ENCODE measurements at places on chromosomes 12 and 14. TPM values are rescaled to one million over a fixed set of nuclear protein-coding genes. Genes with fewer than 3 reads are reported as not detected.

DNA sequence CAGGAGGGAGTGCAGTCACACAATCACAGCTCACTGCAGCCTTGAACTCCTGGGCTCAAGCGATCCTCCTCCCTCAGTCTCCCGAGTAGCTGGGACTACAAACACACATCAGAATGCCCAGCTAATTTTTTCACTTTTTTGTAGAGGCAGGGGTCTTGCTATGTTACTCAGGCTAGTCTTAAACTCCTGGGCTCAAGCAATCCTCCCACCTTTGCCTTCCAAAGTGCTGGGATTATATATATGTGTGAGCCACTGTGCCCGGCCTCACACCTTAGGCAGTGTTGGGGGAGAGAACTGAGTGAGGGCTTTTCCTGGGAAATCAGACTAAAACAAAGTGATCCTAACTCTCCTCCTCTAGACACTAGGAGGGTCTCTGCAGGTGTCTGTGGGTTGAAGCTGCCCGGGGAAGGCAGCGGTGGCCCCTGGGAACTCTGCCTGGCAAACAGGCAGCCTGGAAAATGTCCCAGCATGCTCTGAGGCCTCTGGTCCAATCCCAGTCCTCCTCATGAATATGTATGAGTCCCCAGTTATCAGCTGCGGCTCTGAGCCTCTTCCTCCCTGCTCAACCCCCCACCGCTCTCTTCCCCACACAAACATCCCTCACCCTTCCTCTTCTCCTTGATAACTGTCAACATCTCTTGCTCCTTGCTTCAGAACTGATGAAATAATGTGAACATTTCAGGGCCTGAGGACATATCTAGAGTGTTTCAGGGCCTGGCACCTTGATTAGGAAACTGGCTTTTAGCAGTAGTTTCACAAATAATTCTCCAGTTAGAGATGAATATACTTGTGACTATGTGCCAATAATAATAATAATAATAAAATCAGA lies 7.9 kb upstream of the NAA25 start:
- DNase-seq = peak; percentile 20

DNA sequence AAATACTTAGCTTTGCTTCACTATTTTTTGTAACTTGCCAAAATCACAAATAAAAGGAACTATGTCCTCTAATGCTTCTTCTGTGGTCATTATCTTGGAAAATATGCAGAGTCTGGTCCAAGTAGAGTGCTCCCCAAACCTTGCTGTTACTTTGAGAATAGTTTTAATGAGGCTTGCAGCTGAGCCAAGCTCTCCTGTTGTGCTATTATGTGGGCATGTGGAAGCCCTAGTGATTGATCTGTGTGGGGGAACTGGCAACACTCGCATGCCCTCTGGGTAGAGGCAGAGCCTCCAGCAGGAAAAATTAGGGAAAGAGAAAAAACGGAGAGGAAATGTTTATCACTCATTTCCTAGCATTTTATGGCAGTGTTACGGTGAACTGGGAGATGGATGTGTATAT lies 473.1 kb downstream of the EGLN3 start:
- DNase-seq = no peak

DNA sequence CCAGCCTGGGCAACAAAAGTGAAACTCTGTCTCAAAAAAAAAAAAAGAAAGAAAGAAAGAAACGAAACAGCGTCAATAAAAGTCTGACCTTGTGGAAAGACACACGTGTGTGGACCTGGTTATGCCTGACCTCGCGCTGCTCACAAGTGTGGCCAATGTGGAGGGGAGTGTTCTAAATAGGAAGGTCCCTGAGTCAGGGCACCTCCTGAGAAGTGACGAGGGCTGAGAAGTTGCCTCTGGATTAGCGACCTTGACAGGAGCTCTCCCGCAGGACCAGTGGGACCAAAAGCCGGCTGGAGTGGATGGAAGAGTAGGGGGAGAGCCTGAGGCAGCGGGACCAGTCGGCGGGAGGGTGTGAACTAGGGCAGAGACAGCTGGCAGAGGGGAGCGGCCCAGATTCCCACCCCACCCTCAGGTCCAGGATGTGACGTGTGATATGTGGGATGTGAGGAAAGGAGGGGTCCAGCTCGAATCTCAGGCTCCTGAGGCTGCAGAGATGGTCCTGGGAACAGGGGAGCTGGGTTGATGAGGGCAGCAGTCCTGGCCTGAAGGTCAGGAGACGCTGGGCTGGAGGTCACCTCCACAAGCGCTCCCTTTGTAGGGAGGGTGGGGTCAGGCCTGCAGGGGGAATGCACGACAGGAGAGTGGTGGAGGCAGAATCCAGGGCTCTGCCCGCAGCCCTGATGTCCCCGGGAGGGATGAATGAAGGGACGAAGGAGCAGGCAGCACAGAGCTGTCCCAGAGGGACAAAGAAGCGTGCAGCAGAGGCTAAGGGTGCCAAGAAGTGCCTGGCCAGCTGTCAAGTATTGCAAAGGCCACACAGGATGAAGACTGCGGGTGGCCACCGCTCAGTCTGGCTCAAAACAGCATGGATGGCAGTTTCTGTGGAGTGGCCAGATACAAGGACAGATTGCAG lies 24.8 kb upstream of the GPR68 start:
- DNase-seq = no peak

DNA sequence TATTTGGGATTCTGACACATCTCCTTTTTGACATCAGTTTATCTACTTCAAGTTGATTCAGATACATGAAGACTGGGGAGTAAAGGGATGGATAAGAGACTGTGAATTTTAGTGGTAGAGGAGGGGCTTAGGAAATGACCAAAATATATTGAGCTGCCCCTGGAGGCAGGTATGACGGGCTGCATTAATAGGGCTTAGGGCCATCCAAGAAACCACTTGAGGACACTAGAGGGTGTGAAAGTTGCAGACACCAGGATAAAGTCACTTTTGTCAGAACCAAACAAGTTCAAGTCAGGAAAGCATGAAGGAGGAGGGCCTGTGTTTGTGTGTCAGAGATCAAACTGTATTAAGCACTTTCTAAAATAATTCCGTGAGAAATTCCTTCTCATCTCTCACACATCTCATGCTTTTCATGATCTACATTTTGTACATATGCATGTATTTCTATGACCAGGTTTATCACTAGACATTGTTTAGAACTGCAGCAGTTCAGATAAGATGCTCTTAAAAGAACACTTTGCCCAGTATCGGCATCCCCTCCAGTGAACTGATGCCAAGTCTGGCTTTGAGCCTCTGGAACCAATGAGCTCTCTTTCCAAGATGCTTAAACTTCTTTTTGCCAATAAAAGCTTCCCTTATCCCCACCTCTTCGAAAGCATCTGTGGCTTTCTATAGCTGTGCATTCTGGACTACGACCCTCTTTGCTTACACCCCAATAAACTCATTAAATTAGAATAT lies 136.9 kb downstream of the SLC38A1 start:
- DNase-seq = no peak

GRCh38 chr12:53502331-53502730 lies 1.2 kb downstream of the TARBP2 start:
- no peak for DNase-seq

DNA sequence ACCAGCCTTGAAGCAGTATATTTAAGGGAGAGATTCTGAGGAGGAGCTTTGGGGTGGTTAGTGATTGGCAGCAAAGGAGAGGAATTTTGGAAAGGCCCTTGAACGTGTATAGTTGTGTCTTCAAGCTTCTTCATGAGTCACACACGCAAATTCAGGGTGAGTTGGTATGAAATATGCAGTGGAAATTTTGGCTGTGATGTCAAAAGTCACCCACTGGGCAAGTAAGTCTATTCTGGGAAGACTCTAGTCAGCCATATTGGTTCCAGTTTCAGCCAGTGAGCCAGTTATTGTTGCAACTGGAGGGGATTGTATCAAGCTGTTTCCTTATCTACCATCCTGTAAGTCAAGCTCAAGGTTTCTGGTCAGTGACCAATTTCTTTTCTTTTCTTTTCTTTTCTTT lies 32.0 kb upstream of the VASH1 start:
- no peak for DNase-seq

Gene KCNMB4
- total RNA-seq = 8.7 TPM

Gene CNTN1
- total RNA-seq = 0.79 TPM
